Stimulated activated CD8-positive, alpha-beta memory T cell treated with anti-CD3 and anti-CD28 coated beads, Interleukin-4, amount 100 ng/mL, for 1 hour (primary cell): ENCODE measurements at places on chromosomes 2 and 18.

DNA sequence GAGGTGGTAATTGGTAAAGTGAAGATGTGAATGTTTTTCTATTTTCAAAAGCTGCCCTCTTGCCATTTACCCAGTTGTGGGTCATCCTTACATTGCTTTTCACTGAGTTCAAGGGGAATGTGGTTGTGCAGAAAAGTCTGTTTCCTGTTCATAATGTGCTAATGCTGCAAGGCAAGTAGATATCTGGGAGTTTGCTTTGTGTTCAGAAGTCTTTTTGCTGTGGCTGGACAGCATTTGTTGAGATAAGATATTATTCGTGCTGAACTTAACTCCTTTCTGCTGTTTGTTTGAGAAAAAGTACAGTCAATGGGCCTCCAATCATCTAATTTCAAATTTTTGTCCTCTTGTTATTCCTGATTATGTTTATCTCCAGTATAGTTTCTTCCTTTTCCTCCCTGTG lies 263.2 kb downstream of the LTBP1 start:
- no peak for DNase-seq

- no peak for DNase-seq
Measured at GRCh38 chr2:118954297-118955060, 12.5 kb downstream of the MARCO start.

DNA sequence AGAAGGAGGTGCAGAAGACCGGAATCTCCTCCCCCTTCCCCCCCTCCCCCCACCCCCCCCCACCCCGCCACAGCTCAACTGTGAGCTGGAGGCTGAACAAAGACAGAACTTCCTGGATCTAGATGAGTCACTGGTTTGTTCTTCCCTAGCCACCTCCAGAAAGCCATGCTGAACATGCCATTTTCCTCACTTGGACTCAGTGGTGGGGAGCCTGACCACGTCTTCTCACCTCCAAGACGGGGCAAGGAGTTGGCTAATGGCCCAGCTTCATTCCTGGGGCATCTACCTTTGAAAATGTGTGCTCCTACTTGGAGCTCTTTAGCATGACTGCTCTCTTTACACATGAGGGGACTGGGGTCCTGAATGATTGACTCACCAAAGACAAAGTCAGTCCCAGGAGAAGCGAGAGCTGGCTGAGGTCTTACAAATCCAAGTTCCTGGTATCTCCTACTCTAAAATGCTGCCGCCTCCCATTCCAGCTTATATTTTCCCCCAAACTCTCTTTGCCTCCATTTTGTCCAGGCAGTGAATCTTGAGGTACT lies 22.6 kb upstream of the FZD5 start:
- DNase-seq = no peak

DNA sequence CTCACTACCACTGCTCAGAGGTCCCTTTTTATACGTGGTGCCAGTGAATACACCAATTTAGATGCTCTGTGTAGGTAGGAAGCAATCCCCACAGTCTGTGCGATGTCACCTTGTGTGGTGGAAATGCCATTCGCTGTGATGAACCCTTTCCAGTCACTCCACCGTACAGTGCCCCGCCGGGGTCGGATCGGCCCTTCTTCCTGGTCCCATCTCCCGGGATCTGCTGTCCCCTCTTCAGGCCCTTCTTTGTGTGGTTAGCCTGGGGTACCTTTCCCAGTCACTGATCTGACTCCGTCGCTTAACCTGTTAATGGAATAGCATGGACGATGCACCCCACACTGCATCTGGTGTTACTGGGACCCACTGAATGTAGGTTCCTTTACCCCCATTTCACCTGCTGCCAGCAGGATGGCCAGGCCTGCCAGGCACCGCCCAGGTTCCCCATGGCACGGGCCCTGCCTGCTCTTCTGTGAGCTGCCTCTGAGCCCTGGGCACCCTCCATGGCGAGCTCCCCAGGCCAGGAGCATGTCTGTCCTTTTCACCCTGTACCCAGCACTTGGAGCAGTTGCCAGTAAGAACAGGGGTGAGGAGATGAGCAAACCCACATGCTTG lies 18.0 kb downstream of the TWIST2 start:
- DNase-seq = no peak

- DNase-seq = no peak
Measured at GRCh38 chr2:163155279-163155883, 316.8 kb upstream of the KCNH7 start.

DNA sequence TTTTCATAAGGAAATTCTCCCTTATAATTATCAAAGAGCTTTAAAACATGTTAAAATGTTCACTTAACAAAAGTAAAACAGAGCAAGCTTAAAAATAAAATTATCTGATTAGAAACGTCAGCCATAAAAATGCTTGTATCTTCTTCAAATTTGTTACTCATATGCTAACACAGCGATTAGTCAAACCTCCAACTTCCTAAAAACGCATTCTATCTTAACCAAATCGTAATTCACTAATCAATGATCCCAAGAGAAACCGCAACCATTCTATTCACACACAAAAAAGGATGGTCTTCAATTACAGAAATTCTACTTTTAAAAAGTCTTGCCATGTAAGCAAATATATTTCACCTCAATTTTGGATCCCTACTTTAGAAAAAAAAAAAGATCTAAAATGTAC lies 1.9 kb downstream of the STK17B start:
- DNase-seq = no peak

DNA sequence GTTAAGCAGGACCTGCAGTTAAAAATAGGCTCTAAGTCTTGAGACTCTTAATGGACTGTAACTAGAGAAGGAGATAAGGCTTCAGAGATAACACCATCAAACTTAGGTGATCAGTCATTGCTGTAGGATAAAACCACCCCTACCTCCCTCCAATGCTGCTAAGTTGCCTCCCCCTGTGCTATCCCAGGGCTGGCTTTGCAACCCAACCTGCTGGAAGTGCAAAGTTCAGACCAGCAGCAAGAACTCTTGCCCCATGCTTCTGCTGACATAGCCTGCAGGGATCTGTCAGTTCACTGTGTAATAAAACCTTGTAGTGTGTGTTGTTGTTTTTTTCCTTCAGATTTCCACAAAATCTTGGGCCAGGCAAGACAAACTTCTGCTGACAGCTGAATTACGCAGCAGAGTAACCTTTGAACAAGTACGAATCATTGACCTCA lies 57.4 kb upstream of the EPB41L3 start:
- no peak for DNase-seq

DNA sequence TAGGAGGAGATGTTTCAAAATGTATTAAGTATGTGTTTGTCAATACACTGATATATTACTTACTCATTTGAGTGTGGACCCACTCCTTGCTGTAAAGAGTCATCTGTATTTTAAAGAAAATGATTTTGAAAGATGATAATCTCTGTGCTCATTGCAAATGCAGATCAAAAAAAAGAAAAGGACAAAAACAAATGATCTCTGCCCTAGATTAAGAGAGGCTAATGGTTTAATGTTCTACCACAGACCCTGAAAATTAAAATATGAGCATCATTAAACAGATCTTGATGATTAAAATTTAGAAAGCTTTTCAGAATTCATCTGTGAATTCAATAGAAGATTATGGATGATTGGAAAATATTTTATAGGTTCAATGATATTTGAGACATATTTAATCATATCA lies 136.5 kb downstream of the CNTNAP5 start:
- no peak for DNase-seq

DNA sequence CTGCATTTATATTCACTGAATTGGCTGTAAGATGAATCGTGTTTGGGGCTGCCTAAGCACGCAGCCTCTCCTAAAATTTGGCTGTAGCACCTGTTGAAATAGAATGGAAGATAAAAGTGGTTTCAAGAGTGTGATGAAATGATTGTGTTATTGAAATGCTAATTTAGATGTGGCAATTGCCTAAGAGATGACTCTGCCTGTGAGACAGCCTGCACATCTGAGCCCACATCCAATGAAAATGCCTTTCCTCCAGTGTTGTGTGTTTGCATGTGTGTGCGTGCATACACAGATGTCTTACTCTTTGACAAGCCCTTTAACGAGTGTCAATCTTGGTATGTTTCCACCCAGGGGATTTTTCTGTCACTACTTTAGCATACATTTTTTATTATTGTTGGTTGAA lies 346.9 kb downstream of the MEIS1 start:
- no peak for DNase-seq

- DNase-seq = no peak
Measured at GRCh38 chr2:40827392-40827791, 375.5 kb upstream of the SLC8A1 start.

DNA sequence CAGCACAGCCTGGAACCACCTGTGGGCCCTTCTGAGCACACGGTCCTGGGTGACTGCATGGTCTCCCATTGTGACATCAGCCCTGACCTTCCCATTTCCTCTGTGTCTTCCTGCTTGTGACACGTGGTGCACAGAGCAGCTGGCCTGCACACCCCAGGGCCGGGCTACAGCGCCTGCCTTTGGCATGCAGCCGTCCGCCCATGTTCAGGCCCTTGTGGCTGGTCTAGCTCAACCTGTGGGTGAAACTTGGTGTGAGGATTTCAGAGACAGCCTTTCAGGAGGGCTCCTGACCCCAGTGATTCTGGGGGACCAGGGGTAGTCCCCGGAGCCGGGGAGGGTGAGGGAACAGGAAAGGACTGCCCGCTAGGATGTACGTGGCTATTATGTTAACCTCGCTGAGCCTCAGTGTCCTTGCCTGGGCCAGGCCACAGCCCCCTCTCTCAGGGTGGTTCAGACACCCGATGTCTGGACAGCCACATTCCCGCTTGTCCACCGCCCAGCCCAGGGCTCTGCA lies 284.8 kb upstream of the HS6ST1 start:
- no peak for DNase-seq

- DNase-seq = no peak
Measured at GRCh38 chr18:34749721-34750120, 39.6 kb downstream of the DTNA start.

- no peak for DNase-seq
Measured at GRCh38 chr2:12441750-12442475, 274.8 kb upstream of the TRIB2 start.
